ENCODE measurements at places on chromosomes 3 and 15.

- DNase-seq: no peak
These were observed 32.9 kb upstream of the TMEM115 start for GRCh38 chr3:50392101-50392715.

GRCh38 chr3:169269005-169269404 is 394.5 kb downstream of the MECOM start:
- DNase-seq: no peak

- DNase-seq: no peak
These were observed 68.2 kb downstream of the AAGAB start for GRCh38 chr15:67186226-67186649.

DNA sequence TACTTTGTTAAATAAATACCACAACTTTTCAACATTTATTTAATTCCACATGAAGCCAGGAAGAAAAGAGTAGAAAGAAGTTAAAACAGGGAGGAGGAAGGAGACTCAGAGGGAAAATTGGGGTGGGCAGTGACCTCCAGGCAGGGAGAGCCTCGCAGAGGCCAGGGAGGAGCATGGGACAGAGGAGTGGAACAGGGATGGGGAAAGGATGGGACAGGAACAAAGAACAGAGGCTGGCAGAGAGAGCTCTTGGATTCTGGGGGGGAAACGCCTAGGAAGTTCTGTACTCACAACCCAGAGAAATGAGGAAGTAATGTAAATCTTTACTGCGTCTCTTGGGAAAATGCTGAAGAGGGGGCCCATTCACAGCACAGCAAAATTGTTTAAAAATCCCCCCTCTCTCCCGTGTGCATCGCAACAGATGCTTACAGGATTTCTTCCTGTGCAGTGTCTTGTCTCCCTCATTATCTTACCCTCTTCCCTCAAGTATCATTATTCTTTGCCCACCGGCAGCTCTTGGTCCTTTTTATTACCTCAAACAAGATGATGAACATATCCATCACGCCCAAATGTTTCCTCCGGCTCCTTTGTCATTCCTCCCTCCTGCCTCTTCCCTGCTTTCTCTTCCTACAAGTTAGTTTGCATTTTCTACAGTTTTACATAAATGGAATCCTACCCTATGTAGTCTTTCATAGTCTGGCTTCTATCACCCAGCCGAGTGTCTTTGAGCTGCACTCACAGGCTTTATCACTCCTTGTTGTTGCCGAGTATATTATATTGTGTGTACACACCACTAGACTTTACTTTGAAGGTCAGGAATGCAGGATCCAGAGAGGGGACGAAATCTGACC is 65.5 kb downstream of the ARHGAP31 start:
- no peak for DNase-seq

DNA sequence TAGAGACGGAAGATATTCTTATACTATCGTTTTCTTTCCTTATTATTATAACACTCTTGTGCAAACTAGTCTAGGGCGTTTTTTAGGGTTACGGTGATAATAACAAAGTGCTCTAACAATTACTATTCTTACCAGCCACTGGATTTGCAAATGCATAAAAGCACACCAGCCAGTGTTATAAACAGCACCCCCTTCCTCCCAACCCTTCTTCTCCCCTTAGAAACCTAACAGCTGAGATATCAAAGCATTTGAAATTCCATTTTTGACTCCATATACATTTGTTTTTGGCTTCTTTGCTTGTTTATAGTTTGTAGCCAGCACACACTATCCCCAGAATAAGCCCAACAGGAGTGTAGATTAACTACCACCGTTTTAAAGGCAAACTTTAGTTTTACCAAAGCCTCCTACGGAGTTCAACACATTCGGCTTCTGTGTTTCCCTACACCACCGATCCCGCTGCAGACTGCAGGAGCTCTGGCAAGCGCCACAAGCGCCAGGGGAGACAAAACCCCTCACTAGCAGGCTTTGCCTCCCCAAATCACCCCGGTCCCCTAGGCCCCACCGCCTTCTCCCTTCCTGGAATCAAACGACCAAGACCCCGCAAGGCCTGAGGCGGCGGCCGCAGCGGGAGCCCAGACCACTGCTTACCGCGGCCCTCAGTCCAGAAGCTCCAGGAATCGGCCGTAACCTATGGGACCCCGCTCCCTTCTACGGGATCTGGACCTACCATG is 461 bp downstream of the COPB2 start:
- DNase-seq: peak; percentile 38

DNA sequence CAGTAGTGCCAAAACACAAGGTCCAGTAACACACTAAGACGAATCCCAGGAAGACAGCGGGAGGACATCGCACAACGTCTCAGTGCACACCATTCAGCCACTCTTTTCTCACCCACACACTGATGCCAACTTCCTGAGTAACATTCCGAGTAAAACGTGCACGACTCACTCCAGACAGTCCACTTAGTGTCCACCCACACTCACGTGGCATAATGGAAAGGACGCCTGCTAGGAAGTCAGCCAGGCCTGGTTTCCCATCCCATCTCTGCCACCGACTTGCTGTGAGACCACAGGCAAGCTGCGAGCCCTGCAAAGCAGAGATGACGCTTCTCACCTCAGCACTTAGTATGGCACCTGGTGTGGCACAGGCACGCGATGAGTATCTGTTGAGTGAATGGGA is 36.8 kb upstream of the VGLL4 start:
- DNase-seq: no peak

DNA sequence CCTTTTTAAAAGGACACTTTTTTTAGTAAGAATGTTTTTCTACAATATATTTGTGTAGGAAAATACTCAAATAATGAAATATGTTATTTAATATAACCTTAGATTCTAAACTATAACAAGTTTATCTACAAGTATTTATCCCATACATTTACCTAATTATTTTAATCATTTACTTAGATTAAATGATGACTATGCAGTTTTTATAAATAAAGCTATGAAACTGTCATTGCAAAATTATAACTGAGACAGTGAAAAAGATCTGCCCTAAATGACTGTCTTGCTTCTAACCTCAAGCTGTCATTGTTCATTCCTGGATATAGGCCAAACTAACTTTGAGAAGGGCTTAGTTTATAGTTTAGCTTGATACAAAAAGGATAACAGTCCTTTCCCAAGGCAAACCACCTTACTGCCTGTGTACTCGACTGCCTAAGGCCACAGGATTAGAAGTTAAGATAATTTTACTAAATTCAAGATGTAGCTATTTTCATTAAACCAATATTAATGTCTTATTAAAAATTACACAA is 84.1 kb downstream of the GLDN start:
- DNase-seq: no peak

- no peak for DNase-seq
These were observed 247.6 kb upstream of the RORA start for GRCh38 chr15:61476741-61477140.

GRCh38 chr3:14789221-14789620 is 29.5 kb upstream of the FGD5 start:
- DNase-seq: no peak

GRCh38 chr3:13549623-13550422 is 898 bp downstream of the FBLN2 start:
- DNase-seq: peak; percentile 77

DNA sequence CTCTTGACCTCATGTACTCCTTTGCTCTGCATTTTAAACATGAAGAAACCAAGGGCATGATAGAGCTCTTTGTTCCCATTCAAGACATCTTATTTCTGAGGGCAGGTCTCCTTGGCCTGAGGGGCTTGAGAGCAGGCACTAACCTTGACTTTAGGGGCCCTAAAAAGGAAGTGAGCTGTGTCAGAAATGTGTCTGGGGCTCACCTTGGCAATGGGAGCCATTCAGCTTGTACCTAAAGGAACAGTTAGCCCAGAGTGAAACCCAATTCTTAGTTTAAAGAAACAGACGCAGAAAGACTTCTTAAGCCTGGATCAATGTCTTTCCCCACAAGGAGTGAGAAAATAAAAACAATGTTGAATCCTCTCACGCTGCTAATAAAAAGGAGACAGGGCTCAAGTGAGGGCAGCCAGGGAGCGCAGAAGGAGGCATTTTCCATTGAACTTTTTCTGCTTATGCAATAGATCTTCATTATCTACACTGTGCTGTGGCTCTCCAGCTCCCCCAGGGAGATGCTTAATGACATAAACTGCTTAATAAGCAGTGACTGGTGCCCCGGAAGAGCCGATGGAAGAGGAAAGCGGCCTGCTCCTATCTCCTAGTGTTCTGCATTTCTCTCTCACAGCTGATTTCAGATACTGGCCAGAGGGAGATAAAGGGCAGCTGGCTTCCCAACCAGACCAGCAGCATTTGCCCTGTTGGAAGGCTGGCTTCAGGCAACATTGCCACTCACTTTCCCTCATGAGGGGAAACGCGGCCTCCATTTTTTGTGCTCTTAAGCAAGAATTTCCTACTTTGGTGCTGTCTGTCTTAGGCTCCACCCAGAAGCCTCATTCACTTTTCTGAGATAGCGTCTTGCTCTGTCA is 152.0 kb downstream of the OPA1 start:
- DNase-seq: no peak

DNA sequence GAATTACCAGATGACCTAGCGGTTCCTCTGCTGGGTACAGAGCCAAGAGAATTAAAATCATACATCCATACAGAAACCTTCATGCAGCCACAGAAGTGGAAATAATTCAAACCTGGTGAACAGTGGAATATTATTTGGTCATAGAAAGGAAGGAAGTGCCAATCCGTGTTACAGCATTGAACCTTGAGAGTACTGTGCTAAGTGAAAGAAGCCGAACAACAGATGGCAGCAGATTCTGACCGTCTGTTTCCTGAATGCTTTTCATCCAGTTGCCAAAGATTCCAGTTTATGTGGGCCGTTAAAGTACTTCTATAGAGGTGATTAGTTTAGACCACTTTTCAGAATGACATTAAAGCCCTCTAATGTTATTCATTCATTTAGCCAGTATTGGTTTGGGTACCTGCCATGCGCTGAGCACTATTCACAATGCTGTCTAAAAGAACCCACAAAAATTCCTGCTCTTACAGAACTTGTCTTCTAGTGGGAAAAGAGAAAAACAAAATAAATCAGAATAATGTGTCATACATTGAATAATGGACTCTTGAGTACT is 45.8 kb upstream of the SENP5 start:
- no peak for DNase-seq

DNA sequence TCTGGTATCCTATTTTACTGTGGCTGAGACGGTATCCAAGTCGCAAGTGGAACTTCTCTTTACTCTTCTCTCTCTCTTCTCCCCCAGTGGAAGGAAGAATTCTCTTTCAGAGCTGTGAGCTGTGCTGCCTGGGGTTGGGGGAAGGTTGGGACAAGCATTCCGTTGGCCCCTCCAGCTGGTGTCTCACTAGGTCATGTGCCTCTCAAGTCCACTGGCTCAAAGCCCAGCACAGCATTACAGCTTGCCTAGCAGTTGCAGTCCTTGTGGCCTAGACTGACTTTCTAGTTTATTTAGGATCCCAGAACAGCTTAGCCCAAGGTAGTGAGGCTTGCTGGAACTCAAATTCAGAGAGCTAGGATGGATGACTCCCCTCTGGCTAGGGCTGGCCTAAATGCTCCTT is 76.1 kb upstream of the SPATA16 start:
- no peak for DNase-seq

DNA sequence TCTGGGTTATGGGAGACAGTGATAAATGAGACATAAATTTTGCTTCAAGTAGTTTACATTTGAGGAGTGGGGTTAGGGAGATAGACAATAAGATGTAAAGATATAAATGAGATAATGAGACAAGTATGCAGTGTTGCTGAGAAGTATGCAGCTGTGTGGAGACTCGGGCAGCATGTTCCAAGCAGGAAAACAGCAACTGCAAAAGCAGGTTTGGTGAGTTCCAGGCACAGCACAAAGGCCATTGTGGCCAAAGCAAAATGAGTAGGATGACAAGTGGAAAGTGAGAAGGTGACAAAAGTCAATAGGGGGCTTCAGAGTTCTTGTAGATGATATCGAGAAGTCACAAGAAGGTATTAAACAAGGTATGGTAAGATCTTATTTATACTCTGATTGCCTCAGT is 259.1 kb upstream of the PEX5L start:
- DNase-seq: no peak

DNA sequence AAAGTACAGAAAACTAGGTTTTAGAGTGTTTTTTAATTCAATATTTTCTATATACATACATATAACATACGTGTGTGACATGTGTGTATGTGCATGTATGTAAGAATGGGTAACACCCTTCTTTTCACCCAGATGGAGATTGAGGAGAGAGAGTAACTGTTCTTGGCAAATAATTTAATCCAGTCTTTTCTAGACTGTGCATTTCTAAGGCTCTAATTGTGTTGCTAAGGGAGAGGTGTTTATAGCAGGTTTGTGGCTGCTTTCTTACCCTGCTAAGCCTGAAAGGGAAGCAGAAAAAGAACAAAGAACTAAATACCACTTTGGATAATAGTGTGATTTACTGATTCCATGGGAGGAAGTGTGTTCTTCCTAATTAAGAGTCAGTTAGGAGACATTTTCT is 46.0 kb upstream of the ALDH1L1 start:
- no peak for DNase-seq

- peak; percentile 15 for DNase-seq
These were observed 842 bp downstream of the FSTL1 start for GRCh38 chr3:120449701-120450599.

- peak; percentile 24 for DNase-seq
These were observed 9.6 kb upstream of the RASA2 start for GRCh38 chr3:141477224-141477623.

DNA sequence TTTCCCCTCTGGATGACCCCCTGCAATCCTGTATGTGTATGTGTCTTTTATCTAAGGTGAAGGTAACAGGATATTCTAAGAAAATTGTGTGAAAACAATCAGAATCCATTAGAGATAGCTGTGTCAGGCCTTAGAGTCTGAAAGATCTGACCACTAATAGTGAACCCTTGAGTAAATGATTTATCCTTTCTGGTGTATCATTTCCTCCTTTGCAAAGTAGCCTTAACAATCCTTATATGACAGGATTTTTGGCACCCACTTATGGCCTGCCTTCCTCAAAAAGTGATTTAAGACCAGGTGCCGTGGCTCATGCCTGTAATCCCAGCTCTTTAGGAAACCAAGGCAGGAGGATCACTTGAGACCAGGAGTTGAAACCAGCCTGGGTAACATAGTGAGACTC is 110.2 kb downstream of the RBPMS2 start:
- no peak for DNase-seq

- peak; percentile 93 for DNase-seq
These were observed at the start of gene CD47 for GRCh38 chr3:108090701-108091497. Gene CD47, minus strand, starts transcription at chr3:108091031. Its CDS starts 123 bp downstream, at chr3:108090908.

DNA sequence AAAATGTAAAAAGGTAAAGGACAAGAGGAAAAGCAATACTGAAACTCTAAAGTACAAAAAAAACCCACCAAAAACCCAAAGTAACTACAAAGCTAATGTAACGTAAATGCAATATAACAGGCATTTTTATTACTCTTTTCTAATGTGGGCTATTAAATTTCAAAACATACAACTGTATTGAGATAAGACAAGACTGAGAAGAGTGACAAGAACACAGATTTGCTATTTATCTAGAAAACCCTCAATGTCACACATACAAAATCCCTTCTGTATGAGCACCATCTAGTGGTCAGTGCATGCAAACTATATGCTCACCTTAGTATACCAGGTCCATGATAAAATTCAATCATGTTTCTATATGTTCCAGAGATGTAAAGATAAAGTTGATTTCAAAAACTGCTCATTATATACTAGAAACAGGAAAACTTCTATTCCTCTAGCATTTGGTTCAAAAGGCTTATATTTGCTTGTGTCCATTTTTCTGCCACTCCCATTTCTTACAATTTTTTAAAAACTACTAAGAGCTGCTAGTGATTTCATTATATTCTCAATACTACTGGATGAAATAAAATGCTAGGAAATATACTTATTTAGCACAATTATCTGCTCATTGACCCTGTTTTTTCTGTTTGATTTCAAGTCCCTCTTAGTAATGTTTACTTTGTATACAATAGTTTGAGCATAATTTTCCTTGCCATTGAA is 111.4 kb downstream of the DLG1 start:
- peak; percentile 22 for DNase-seq

Data from activated CD8-positive, alpha-beta T cell treated with anti-CD3 and anti-CD28 coated beads for 36 hours (primary cell).